Stimulated activated CD4-positive, alpha-beta T cell treated with anti-CD3 and anti-CD28 coated beads, Interleukin-1b, Interleukin-23, amount 100 ng/mL, for 4 hours (primary cell): ENCODE measurements at places on chromosomes 7 and 10.

DNA sequence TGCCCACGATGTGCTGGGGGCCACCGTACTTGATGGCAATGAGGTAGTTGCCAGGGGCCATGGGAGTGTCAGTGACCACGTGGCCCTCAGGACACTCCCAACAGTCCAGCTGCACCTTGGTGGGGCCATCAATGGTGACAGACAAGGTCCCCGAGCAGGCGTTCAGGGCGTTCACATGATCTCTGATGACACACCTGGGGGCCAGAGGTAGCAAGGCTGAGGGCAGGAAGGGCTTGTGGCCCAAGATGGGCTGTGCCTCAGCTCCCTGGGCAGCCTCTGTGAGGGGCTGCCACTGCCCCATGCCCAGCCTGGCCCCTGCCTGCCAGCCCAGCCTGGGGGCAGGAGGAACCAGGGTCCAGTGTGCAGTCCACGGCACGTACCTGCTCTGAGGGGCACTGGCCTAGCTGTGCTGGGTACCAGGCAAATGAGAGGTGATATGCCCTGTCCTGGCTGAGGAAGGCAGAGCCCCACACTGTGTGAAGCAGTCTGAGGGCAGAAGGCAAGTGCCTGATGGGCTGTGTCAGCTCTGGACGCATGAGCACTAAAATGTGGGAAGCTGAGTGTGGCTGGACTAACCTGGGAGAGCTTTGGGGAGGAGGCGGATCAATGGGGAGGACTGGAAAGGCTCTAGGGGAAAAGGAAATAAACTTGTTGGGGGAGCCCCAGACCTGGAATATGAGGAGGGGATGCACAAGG lies 3.5 kb upstream of the KCP start:
- no peak for DNase-seq

DNA sequence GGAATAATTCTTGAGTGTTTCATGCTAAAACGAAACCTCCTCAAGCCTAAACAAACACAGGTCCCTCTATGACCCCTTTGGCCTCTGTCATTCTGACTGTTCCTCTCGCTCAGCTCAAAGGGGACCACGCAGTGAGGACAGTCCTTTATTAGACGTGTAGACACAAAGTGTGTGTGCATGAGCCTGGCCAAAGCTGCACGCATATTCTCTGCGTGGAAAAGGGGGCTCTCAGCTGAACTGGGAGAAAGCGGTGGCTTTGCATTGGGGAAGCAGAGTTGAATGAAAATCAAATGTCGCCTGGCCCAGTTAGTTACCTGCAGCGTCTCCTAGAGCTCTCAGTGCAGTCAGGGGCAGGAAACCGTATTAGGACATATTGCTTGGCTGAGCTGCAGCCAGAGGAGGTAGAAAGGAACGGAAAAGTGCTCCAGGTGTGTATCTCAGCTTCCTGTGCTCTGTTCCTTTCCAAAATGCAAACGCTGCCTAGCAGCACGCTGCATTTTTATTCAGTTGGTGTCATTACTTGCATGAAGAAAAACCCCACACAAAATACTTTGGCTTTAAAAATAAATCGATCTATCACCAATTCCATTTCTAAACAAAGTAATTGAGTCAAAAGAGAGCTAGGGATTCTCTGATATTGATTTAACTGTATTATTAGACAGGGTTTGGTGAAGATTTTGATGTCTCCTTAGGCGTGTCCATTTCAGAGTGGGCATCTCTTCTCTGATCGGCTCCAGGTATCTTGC lies 4.9 kb downstream of the GATA3 start:
- DNase-seq: no peak

DNA sequence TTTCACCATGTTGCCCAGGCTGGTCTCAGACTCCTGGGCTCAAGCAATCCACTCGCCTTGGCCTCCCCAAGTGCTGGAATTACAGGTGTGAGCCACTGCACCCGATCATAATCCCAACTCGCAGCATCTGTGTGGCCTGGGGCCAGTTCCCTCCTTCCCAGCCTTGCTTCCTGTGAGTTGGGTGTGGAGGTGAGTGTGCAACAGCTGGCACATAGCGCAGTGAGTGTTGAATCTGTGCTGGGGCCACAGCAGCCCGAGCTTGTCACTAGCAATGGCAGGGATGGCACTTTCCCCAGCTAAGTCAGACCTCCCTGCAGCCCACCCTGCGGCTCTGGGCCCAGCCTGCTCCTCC lies 12.2 kb downstream of the TMEM184A start:
- no peak for DNase-seq

DNA sequence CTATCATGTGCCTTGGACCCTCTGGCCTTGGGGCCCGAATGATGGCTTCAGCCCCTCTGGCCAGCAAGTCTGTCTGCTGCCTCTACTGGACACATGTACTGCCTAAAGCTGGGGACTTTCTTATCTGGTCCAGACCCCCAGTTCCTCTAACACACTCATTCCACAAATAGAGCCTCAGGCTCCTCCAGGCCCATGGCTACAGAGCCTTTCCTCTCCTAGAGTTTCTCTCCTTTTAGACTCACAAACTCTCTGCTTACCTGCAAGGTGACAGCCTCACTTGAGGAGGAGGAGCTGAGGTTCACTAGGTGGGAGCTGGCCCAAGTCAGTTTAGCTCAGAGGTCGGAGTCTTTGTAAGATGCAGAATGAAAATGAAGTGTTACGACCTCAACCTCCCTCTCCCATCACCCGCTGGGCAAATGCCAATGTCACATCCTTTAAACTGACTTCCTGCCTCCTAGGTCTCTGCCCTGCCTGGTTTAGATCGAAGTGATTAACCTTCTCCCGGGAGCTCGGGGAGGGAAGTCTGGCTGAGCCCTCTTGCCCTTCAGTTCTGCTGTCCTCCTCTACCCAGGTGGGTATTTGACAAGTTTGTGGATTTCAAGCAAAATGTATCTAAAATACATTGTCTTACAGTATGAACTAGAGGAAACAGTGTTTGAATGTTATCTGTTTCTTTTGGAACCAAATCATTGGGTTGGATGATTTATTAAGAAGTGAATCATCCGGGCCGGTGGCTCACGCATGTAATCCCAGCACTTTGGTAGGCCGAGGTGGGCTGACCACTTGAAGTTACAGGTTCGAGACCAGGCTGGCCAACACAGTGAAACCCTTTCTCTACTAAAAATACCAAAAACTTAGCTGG lies 71.9 kb upstream of the TNS3 start:
- no peak for DNase-seq

DNA sequence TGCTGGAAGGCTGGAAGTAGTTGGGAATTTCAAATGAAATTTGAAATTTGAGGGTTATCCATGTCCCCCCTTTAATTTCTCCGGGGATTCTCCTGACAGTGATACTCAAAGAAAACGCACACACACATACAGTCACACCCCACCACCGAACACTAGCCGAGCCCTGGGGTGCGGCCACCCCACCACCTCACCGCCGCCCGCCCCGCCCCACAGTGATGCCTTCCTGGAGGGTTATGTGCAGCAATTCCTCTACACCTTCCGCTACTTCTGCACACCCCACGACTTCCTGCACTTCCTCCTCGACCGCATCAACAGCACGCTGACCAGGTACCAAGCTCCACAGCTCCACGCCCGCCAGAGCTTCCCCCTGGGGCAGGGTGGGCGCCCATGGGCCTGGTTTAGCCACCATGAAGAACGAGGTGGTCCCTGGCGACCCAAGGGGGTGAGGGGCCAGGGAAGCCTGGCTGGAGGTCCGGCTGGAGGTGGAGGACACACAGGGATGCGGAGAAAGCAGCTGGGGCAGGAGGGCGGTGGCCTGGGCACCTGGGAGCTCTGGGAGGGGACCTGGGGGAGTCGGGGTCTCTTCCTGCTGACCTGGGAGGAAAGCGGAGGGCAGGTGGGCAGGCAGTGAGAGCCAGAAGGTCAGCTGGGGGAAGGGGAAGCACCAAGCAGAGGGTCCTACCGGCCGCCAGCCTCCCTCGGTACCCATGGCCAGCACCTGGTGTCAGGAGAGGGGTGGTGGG lies 19.4 kb upstream of the UTF1 start:
- no peak for DNase-seq

- no peak for DNase-seq
Measured at GRCh38 chr10:133384071-133384470, 5.0 kb downstream of the PAOX start.

DNA sequence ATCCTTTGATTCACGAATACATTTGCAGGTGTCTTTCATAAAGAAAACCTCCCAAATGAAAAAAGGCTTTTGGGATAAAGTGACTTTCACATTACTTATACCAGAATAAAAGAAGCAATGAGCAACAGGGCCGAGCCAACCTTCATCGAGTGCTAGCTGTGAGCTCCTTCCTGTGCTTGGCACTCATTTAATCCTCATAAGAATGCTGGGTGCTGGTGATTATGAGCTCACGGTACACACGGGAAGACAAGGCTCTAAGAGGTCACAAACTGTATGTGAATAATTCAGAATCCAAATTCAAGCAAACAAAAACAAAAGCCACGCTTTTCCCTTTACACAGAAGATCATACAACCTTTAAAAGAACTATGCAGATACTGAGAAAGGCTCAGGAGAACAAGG lies 156.2 kb downstream of the COBL start:
- DNase-seq: no peak

DNA sequence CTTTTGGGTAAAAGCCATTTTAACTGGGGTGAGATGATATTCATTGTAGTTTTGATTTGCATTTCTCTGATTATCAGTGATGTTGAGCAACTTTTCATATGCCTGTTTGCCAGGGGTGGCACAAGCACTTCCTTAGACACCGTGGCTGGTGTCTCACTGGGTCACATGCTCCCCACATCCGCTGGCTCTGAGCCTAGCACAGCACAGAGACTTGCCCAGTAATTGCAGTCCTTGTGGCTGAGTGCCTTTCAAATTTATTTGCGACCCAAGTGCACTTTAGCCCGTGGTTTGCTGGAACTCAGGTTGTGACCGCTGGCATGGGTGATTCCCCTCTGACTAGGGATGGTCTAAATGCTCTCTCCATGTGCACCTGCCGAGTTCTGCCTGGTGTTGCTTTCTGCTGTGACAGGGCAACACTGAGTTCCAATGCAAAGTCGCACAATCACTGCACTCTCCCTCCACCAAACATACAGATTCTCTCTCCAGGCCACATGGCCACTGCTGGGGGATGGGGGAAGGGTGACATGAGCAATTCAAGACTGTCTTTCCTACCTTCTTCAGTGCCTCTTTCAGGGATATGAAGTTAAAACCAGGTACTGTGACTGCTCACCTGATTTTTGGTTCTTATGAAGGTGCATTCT lies 66.5 kb downstream of the ZNF277 start:
- no peak for DNase-seq

- no peak for DNase-seq
Measured at GRCh38 chr10:14010769-14011574, 319.8 kb downstream of the FRMD4A start.

DNA sequence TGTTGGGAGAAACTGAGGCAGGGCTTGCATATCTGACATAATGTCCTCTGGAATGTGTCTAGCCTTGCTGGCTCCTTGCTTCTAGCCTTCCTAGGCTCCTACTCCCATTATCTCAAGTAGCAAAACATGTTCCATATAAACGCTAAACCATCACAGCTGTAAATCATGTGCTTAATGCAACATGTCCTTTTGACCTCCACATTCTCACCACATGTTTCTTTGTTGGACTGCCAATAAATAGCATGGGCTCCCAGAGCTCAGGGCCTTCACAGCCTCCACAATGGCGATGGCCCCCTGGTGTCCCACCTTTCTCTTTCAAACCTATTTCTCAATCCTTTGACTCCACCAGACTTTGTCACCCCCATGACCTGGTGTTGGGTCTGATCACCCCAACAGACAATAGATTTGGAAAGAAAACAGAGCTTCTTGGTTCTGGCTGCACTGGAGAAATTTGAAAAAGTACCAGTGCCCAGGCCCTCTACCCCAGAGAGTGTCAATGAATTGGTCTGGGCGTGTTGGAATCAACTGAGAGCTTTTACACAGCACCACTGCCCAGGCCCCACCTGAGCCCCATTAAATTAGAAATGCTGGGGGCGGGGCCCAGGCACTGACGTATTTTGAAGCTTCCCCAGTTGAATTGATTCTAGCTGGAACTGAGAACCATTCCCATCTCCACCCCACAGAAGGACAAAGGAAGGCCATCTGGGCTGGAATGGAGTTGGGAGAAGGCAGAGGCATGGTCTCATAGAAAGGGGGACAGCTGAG lies 41.3 kb upstream of the GGCT start:
- DNase-seq: no peak

DNA sequence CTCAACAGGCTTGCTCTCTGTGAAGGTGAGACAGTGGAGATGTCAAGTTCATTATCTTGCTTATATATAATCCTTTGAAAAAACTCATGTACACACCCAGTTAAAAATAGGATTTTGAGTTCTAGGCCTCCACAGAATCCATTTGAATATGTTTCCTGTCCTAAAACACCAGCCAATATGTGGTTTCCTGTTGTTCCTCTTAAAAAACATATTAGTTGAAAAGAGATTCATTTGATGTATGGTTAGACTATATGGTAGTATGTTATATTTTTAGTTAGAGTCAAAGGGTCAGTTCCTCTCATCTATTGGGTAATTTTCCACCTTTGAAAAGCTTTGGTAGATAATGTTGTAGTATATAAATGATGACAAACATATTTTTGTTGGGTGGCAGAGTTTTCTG lies 16.0 kb downstream of the PPP1R9A start:
- no peak for DNase-seq

DNA sequence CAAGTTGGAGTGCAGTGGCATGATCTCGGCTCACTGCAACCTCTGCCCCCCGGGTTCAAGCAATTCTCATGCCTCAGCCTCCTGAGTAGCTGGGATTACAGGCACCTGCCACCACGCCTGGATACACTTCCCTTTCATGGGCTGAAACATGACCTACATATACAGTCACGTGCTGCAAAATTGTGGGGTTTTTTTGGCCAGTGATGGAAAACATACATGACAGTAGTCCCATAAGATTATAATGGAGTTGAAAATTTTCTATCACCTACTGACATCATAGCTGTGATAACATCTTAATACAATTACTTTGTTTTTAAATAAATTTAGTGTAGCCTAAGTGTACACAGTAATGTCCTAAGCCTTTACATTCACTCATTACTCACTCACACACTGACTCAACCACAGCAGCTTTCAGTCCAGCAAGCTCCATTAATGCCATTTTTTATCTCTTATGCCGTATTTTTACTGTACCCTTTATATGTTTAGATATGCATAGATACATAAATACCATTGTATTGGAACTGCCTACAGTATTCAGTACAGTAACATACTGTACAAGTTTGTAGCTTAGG lies 79.9 kb upstream of the TMEM196 start:
- DNase-seq: no peak
